ENCODE measurements at places on chromosomes 16 and 17.

DNA sequence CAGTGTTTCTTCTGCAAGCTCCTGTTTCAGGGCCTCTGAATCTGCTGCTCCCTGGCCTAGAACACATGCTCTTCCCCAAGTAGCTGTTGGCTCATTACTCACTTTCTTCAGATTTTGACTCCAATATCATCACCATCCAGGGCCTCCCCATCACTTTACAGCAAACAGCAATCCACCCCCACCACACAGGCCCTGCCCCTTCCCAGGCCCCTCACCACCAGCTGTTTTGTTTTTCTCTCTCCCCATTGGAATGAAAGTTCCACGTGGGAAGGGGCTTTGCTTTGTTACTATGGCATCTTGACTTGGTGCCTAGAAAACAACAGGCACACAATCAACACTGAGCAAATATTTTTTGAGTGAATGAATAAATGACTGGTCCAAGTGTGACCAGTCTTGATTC lies 4.0 kb downstream of the TMEM170A start:
- DNase-seq: no peak

- DNase-seq: no peak
Observed at GRCh38 chr16:55487048-55487803, 8.2 kb downstream of the MMP2 start.

GRCh38 chr16:23999663-24000062 lies 163.9 kb downstream of the PRKCB start:
- DNase-seq: no peak

DNA sequence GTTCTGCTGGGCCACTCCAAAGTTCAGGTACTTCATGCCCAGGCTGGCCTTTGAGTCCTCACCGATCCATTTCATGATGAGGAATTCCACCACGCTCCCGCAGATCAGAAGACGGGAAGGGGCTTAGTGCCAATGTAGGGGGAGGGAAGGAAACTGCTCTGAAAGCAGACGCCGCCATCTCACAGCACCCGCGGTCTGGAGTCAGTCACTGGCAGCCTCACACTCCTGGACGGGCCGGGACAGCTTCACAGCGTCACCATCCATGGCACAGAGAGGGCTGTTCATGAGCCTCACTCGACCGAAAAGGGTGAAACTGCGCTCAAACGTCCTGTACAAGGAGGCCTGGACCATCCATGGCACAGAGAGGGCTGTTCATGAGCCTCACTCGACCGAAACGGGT lies 62.0 kb downstream of the RPH3AL start:
- no peak for DNase-seq

- no peak for DNase-seq
Observed at GRCh38 chr17:5747276-5747675, 163.0 kb upstream of the NLRP1 start.

DNA sequence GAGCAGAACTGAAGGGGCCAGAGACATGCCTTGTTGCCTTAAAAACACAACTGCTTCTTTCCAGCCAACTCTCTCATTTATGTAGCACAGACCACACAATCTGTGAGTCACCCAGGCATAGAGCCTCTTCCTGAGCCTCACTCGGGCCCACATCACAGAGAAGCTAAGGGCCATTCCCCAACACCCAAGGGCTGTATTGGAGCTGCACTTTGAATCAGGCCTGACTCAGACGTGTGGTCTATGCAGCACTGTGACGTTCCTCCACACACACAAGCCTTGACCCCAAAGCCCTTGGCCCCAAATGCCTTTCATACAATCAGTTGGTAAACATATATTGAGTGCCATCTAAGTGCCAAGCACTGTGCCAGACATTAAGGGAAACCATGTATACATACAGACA lies 308.9 kb upstream of the DYNLRB2 start:
- no peak for DNase-seq

DNA sequence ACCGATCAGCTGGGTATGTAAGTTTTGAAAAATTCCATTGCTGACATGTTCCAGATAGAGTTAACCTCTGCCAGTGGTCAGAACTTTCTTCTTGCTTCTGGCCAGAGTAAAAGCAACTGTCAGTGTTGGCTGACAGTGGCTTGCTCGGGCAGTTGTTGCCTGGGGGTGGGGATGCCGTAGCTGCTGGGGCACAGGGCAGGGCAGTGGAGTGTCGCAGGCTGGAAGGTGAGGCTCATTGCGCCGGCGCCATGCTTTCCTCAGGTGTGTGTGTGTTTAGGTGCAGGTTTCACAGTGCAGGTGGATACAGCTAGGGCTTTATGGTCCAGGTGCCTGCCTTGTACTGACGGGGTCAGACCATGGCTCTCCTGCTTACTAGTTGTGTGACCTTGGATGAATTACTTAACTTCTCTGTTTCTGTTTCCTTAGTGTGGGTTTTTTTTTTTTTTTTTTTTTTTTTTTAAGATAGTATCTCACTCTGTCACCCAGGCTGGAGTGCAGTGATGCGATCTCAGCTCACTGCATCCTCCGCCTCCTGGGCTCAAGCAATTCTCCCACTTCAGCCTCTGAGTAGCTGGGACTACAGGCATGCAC lies 156.4 kb downstream of the SNX29 start:
- no peak for DNase-seq

GRCh38 chr17:57663326-57664070 lies 81.6 kb downstream of the CCDC182 start:
- no peak for DNase-seq

GRCh38 chr16:2016407-2016922 lies 3.1 kb upstream of the NPW start:
- DNase-seq: no peak

- no peak for DNase-seq
Observed at GRCh38 chr16:3173892-3174617, 13.9 kb upstream of the OR1F1 start.

Measured in activated CD8-positive, alpha-beta memory T cell treated with anti-CD3 and anti-CD28 coated beads, Interleukin-2, amount 50 U/mL, for 4 hours (primary cell).